ENCODE measurements at places on chromosomes 4 and X.

DNA sequence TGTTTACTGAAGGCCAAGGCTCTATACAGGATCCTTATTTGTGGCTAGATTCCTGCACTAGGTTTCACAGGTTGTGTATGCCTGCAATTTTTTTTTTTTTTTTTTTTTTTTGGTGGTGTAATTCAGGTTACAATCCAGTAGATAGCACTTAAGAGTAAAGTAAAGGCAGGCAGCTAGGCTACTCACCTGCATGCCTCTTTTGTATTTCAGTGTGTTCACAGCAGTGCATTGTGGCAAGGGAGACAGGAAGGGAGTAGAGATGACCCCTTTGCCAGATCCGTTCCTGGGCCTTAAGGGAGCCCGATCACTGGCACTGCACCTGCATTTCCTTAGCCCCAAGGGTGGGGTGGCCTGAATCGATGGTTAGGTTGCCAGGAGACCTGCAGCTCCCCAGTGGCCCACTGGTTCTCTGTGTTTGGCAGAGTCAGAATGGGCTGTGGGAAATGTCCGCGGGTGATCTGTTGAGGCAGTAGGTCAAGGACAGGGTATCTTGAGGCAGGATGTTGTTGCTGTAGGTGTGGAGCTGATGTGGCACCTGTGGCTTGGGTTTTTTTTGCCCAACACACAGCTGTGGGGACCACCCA, 374.9 kb upstream of the AADAT start:
- no peak for DNase-seq

DNA sequence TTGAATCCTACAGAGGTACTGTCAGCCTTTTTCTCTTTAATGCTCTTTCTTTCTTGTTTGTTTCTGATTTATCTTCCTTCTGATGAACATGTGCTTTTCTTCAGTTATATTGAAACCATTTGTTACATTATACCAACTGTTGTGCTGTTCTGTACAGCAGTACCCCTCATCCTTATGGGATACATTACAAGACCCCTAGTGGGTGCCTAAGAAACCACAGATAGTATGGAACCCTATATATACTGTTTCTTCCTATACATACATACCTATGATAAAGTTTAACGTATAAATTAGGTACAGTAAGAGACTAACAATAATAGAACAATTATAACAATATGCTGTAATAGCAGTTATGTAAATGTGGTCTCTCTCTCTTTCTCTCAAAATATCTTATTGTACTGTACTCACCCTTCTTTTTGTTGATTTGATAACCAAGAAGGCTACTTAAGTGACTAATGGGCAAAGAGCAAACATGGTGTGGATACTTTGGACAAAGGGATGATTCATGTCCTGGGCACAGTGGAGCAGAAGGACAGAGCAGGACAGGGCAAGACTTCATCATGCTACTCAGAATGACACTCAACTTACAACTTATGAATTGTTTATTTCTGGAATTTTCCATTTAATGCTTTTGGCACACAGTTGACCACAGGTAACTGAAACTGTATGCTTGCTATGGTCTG, 10.7 kb upstream of the YIPF7 start:
- no peak for DNase-seq

DNA sequence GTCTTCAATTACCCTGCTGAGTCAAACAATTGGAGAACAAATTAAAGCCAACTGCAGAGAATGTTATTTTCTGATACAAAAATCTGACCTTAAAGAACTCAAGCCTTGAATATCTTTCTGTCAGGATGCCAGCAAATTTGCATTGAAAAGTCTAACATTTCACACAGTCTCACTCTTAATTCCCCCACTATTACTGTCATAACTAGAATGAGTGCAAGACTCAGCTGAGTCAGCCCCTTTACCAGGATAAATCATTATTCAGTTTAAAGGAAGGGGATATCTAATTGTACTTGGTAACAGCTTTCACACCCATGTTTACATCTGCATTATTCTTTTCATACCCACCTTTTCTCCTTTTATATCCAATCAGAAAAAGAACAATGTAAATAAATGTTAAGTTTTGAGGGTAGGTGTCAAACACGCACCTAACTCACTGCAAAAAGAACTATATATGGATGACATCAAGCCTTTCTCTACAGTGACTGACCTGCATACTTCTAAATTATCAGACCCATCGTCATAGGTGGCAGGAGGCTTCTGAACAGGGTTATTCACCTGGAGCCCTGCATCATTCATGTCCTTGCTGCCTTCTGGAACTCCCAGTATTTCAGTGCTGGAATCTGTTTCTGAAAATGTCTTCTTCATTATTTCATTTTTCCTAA, 117.4 kb downstream of the TMA16 start:
- no peak for DNase-seq

- no peak for DNase-seq
Observed at GRCh38 chr4:16617011-16617410, 281.4 kb downstream of the LDB2 start.

GRCh38 chrX:40213092-40213491, 115.3 kb upstream of the BCOR start:
- no peak for DNase-seq

- no peak for DNase-seq
Observed at GRCh38 chrX:113287761-113288160, 447.1 kb upstream of the AMOT start.

DNA sequence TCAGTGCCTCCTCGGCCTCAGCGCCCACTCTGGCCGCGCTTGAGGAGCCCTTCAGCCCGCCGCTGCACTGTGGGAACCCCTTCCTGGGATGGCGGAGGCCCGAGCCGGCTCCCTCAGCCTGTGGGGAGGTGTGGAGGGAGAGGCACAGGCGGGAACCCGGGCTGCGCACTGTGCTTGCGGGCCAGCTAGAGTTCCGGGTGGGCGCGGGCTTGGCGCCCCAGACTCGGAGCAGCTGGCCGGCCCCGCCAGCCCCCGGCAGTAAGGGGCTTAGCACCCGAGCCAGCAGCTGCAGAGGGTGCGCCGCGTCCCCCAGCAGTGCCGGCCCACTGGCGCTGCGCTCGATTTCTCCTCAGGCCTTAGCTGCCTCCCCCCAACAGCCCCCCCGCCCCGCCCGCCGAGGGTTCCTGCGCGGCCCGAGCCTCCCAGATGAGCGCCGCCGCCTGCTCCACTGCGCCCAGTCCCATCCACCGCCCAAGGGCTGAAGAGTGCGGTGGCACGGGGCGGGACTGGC, 1137.0 kb downstream of the PCDH18 start:
- no peak for DNase-seq

DNA sequence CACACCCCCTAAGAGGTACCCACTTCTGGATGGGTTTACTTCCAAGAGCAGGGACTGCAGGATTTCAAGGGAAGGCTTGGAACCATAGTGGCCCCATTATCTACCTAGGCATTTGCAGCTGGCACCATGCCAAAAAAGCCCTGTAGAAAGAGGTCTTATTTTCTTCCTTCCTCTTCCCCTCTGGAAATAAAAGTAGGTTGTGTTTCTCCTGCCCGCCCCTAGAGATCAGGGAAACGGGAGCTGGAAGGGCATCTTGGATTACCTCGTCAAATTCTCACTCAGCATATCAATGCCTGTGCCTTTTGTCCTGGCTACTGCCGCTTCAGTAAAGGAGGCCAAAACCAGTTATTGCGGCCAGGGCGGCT, 1.6 kb downstream of the SCD5 start:
- DNase-seq, result no peak

DNA sequence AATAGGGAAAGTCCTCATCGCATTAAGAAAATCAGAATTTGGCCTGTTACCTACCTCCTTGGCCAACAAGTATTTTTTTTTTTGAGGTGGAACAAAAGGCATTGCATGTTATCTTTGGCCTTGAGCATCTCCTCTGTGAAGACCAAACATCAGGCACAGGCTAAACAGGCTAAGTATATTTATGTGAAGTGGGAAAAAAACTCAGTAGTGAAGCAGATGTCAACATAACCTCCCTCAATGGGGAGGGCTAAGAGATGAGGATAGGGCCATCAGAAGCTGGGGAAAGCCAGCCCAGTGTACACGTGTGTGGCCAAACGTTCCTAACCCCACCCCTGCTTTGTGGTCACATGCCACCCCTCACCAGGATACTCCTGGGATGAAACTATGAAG, 102.5 kb downstream of the FNIP2 start:
- DNase-seq, result no peak

DNA sequence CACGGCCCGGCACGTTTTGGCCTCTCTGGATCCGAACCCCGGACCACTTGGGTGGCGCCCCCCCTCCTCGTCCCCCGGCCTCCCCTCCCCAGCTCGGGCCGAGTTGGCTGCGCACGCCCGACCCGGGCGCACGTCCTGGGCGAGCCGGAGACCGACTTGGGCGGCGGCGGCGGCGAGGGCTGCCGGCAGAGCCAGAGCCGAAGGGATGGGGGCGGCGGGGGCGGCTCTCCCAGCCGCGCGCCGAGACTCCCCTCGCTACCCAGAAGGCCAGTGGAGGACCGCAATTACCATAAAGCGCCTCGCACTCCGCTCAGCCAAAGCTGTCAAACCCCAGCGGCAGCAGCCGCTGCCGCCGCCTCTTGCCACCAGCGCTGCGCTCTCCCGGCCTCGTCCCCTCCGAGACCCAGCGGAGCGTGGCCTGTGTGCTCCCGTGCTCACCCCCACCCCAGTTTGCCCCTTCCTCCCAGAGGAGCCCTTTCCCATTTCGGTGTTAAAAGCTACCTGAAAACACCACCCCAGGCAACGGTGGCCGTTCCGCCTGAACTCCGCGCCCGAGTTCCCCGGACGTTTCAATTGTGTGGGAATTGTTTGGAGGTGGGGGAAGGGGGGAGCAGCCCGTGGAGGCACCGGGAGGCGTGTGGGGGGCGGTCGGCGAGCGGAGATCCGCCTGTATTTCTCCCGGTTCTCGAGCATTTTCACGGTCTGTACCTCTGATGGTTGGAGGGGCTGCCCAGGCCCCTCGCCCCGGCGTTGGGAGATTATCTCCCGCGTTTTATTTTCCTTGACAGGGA, 701 bp upstream of the BCOR start:
- no peak for DNase-seq

DNA sequence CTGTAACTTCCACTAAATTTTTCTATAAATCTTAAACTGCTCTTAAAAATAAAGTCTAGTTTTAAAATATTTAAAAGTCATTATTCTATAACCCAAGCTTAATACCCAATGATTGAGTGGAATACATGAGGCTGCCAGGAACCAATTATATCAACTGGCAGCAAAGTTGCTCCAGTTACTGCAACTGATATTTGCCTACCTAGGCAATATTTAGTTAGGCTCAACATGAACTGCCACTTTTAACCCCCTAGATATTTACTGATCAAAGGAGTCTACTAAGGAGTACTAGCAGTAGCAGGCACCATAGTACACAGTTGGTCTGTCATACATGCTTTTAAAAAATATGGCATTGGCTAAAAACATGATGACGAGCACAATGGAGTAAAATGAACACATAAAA, 29.9 kb upstream of the RADX start:
- no peak for DNase-seq

DNA sequence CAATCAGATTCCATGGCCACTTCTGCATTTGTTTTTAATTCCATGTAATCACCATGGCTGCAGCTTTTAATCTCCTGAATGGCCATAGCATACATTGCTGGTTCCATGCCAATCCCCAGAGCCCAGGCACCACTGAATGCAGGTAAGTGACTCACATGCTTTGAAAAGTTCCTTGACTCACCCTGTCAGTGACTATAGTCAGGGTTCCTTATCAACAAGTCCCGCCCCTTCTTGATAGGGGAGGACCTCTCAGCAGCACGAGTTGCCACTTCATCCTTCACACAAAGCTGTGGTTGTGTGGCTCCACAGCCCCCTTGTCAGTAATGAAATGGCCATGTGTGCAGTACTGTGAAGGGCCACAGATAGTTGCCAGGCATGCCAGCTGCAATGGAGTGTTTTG, 516.6 kb downstream of the PPARGC1A start:
- DNase-seq, result no peak

- DNase-seq, result no peak
Observed at GRCh38 chrX:69107747-69108401, 57.4 kb downstream of the PJA1 start.

GRCh38 chrX:68829582-68830418, 979 bp downstream of the EFNB1 start:
- no peak for DNase-seq

GRCh38 chrX:38634665-38635064, 73.3 kb downstream of the TSPAN7 start:
- no peak for DNase-seq

DNA sequence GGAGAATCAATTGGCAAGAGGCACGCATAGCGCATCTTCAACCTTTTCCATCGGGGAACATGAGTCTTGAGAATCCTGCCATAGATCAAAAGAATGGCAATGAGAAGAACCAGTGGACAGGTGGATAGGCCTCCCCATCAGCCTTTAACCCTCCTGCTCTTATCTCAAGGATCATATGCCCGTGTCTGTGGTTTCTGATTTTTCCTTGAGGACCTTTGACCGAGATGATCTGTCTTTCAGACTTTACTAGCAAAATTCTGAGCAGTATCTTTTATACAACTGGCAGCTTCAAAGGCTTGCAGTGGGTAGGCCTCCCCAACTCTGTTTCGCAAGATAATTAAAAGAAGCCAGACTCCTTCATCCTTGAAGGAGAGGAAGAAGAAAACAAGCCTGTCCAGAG, 174.4 kb downstream of the REPS2 start:
- DNase-seq, result no peak

- DNase-seq, result no peak
Observed at GRCh38 chrX:82961129-82961528, 547.0 kb upstream of the POU3F4 start.

DNA sequence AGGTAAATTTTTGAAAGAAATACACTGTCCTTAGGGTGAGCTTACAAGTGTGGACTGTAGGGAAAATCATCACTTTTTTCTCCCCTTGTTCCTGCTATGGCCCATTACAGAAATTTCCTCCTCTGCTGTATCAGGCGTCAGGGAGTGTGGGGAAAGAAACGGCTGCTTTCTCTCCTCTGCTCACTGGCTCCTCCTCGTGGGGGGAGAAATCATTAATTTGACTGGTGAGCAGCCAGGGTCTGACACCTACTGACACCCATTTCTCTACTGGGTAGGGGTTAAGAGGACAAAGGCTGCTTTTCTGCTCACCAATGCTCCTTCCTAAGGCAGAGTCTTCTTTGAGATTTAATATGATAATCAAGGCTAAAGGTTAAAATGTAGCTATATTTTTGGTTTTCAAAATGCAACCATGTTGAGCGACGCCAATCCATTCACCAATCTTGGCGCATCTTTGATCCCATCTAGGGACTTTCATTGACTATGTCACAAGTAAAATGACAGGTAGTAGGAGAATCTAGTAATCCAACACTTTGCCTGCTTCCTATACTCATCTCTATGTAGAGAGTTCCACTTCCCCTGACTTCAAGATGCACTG, 25.1 kb downstream of the SETD7 start:
- no peak for DNase-seq

- DNase-seq, result no peak
Observed at GRCh38 chr4:6770581-6771228, 11.8 kb upstream of the KIAA0232 start.

DNA sequence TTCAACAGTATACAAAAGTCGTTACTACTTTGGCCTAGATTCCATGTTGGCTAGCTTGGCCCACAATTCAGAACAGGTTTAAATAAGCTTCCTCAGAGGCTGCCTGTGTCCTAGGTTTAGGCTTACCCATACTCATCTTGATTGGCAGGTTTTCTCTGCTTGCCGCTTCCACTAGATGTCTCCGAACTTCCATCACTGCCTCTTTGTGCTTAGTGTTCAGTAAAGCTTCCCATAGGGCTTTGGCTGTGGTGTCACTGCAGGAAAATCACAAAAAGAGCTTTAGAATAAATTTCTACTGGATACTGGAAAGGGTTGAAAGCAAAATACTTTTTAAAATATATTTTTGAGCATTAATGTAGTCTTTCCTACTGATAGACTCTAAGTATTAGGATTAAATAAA, 52.4 kb downstream of the SCFD2 start:
- DNase-seq, result no peak
